Hindlimb muscle (tissue), 1 donor: ENCODE measurements at places on chromosomes 1 and 21. TPM values are rescaled to one million over a fixed set of nuclear protein-coding genes. Genes with fewer than 3 reads are reported as not detected.

DNA sequence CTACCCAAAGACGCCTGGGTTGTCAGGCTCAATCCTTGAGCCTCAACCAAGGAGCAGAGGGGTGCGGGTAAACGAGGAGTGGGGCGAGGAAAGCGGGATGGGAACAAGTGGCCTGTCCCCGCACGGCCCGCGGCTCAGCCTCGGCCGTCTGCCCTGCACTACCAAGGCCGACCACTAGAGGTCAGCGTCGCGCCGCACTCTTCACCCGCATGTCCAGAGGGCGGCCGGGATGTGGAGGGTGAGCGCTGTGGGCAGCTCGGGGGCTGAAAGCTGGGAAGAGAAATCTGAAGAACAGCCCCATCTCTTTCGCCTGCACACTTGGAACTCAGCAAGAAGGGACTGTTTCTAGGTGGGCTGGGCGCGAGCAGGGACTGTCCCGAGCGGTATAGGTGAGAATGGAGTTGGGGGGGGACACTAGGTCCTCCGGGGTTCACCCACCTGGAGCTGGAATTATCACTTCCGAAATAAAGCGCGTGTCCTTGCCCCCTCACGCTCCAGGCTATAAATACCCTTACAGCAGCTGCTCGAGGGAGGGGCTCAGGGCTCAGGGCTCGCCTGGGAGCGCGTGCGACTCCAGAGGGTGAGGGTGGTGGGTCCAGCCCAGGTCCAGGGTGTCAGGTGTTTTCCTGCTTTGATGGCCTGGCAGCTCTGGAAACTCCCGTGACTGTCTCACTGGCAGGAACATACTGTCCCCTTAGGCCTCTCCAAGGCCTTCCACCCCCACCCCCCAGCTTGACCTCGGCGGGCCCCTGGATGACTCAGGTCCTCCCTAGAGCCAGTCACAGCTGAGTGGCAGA is 9.8 kb downstream of the SLC30A2 start:
- peak; percentile 85 for DNase-seq

GRCh38 chr1:96400089-96400488 is 321.5 kb upstream of the PTBP2 start:
- DNase-seq = no peak

DNA sequence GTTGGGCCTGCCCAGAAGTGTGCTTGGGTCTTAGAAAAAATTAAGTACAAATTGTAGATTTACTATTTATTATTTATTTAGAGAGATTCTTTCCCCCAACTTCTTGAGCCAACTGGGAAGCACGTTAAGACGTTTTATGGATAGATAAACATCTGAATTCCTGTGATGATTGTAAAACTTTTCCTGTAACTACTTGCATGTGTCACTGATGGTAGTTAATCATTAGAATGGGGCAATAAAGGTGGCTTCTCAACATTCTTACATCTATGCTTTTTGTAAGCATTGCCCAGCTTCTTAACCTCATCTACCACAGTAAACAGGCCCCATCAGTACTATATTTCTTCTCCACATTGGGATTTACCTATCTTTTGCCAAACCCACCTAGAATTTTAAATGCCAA is 559.8 kb downstream of the LMO4 start:
- no peak for DNase-seq

DNA sequence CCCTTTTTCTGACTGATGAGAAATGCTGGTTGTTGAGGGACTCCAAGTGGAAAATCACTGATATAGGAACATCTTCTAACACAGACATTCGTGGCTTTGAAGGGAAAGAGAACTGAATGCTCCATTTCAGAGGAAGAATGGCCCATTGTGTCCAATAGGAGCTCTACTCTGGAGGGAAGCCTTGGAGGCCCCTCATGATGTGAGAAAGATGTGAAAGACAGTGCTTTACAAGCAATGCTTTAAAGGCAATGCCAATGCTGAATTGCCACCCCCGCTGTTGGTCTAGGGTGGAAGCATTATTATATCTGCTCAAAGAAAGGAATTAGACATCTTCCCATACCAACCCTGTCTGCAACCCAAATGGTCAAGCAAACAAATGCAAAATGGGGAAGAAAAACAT is 13.7 kb downstream of the NMNAT2 start:
- DNase-seq = no peak

CD53 gene
- 12.5 TPM for polyA plus RNA-seq
